Suppressor macrophage (primary cell): ENCODE measurements at places on chromosomes 2 and 18.

DNA sequence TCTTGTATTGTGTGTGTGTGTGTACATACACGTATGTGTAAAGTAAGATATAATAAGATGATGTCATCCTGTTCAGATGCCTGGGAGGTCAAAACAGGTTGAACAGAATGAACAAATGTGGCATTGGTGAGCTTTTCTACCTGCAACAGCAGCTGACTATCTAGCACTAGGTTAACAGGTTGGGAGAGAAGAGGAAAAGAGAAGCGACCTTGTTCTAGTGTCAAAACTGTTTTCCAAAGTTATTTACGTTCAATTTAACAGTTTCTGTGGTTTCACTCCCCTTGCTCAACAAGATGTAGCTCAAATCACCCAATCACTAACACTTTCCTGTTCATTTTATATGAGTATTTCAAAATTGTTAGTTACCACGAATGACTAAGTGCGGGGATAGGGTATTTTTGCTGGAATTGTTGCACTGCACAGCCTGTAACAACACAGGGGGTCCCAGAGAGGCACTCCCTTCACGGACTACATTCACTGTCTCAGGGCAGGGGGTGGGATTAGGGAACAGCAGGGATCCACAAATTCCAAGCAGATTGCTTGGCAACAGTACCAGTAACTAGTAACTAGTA is 67.5 kb upstream of the DTNB start:
- DNase-seq, result no peak

- no peak for DNase-seq
Observed at GRCh38 chr18:63765837-63766236, 9.4 kb upstream of the SERPINB7 start.

DNA sequence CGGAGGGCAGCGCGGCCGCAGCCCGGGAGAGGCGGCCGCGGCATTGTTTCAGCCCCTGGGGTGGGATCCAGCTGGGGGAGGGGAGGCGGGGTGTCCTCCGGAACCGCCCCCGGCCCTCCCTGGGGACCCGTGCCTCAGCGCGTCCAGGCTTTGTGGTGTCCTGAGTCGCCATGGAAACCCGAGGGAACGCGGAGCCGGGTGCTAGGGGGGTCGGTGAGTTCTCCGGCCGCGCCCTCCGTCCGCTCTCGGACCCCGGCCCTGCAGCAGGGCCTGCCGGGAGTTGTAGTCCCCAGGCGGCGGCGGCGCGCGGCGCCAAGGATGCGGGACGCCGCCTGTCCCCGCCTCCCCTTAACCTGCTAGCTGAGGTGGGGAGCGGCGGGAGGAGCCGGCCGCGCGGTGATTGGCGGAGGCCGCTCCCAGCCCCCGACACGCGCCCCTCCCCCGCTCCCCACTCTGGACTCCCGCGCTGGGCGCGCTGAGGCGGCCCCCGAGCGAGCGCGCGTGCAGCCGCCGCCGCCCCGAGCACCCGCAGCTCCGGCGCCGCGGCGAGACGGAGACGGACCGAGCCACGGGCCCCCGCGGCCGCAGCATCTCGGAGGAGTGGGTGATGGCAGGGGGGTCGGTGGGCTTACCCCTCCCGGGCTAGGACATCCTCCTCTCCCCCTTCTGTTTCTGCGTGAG is at the start of gene DPYSL5:
Gene DPYSL5 (plus strand): TSS at position 478 of the 681 bp plus-strand sequence. CDS start 50,368 bp downstream, outside the sequence.
- DNase-seq, result no peak

DNA sequence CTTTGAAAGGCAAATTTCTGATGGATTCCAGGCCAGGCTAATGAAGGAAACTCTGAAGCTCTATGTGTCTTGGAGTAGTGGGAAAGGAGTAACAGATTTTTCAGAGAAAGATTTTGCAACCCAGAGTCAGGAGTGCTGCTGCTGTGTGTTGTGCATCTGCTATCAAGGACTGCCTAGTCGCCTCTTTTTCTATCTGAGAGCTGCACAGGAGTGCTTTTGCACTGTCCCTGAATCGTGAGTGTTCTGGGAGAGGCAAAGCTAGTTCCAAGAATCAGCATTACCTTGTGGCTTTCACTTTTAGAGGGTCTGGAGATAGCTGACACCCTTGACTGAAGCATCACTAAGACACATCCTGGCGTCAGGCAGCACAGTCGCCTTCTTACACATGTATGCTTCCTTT is 336.4 kb downstream of the PARD3B start:
- no peak for DNase-seq

- no peak for DNase-seq
Observed at GRCh38 chr2:220572385-220572784, 945.0 kb downstream of the SLC4A3 start.
